GM13976 (cell line): ENCODE measurements at places on chromosomes 6 and 20.

DNA sequence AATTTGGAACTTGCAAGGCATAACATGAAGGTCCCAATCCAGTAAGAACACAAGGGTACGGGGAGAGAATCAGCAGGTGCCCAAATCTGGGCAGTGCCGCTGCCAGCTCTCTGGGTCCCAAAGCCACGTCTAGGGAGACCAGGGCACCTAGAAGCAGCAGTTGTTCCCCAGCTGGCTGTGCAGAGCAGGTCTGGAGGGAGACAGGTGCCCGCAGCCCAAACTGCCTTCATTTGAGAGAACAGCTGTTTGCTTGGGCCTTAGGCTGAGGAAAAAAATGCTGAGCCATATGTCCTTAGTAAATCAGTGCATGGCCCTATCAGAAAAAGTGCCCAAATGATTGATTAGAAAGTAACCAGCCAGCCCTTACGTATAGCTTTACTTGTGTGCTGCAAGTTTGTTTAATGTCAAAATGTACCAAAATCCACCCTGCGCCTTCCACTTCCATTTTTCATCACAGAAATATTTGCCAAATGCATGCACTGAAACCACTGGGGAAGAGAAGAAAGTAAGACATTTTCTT is 9.1 kb upstream of the PRELID3B start:
- no peak for DNase-seq

GRCh38 chr6:127397729-127398630 is 54.6 kb upstream of the ECHDC1 start:
- no peak for DNase-seq

- no peak for DNase-seq
Observed at GRCh38 chr6:43468240-43468639, 9.1 kb upstream of the TJAP1 start.

DNA sequence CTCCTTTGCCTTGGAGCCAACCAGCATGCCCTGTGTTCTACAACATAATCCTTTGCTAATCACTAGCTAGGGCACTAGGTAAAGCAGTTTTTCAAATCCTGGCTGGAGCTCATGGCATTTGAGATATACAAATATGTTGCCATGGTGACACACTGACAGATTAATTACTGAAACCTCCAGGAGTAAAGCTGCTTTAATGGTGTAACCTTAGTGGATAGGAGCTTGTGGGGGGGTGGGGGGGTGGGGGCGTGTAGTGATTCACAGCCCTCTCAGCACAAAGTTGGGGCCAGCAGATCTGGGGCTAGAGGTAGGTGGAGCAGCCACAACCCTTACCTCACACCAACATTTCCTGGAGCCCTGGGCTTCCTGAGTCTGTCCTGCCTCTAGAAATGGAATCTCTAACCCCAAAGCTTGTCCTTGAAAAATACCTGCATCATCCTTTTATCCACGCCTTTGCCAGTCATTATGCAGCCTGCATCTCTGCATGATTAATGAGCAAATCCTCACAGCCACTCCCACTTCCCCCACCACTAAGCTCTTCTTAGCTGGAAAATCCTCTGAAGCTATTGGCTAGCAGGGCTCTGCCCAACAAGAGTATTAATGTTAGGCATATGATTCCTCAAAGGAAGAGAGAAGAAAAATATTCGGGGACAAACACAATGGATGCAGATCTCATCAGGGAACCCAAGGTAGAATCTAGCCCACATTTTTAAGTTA is 84.5 kb upstream of the PRND start:
- DNase-seq: no peak

DNA sequence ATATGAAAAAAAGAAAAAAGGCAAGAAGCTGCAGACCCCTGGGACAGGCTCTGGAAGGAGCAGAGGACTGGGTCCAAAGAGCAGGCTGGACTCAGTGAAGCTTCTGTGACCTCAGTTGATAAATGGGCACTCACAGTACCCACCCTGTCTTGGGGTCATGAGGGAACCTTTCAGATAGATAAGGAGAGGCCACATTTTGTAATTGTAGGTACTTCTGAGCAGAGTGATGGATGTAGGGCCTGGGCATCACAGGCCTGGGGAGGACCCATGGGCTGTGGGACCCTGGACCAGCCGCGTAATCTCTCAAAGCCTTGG is 79.3 kb downstream of the SLC24A3 start:
- no peak for DNase-seq

- DNase-seq: no peak
Observed at GRCh38 chr6:153436351-153436750, 305.3 kb upstream of the RGS17 start.

- DNase-seq: no peak
Observed at GRCh38 chr20:50967586-50967985, 9.0 kb downstream of the MOCS3 start.

- peak; percentile 3 for DNase-seq
Observed at GRCh38 chr6:31113861-31114540, 599 bp upstream of the PSORS1C1 start.

DNA sequence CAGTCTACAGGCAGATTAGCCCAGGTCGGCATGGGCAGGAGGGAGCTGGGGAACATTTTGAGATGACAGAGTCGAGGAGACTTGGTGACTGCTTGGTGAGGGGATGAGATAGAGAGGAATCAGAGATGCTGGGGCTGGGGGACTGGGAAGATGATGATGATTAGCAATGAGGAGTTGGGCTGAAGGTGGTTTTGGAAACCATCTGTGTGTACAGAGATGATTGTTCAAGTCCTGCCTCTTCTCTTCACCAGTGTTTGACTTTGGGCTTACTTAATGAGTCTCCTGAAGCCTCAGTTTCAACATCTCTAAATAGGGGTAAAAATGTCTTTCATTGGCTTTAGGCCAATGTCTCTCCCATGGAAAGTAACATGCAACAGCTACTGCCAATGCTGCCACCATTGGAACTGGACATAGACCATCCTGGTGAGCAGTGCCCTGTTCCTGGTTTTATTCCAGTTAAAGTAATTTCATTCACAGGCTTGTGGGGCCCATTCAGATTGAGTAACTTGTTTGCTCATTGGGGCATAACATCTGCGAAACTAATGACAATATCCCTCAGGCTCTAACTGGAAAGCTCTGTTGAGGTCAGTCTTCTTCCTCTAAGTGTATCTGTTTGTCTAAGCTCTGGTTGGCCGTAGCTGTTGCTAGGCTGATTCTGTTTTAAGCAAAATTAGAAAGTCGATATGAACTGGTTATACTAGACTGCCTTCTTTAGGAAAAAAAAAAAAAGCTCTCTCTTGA is 99.1 kb downstream of the ARMC2 start:
- DNase-seq: no peak

DNA sequence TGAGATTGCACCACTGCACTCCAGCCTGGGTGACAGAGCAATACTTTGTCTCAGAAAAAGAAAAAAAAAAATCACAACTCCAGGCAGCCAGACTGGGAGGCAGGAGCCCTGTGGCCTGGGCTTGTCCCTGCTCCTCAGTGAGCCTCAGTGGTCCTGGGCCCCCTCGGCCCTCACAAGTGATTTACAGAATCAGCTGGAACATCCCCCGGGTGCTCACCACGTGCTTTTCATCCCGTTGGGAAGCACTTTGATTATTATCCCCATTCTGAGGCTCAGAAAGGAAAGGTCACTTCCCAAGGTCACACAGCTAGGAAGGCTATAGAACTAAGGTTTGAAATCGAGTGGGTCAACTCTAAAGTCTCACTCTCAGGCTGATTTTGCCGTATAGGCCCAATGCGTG is 43.1 kb upstream of the TLDC2 start:
- no peak for DNase-seq

GRCh38 chr20:38957235-38957876 is 4.8 kb upstream of the DHX35 start:
- no peak for DNase-seq

- DNase-seq: no peak
Observed at GRCh38 chr6:56692523-56693245, 50.0 kb upstream of the DST start.

DNA sequence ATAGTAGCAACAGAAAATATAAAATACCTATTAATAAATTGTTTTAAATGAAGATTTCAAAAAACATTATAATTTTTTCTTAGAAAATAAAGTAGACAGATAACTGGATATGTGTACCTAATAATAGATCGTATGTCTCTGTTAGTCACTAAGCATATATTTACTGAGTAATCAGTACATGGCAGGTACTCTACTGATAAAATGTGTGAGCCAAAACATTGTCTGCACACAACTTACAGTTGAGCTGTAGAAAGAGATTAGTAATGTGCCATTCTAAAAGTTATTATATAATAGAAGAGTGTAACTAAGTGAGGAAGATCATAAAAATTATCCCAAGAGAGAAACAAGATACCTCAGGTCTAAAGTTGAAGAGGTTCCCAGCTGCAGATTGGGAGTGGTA is 929.9 kb upstream of the EPHA7 start:
- DNase-seq: no peak

DNA sequence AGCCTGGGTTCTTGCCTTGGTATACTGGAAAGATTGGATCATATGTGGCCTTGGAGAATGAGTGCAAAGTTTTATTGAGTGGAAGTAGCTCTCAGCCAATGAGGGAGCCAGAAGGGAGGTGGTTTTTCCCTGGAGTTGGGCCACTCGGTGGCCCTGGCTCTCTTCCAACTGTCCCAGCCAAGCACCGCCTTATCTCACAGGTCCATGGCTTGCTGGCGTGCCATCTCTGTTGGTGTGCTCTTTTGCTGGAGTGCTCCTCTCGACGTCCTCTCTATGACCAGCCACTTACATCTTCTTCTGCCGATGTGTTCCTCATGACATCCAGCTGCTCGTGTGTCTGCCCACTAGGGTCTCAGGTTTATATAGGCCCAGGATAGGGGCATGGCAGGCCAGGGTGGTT is 505.9 kb upstream of the SYNCRIP start:
- no peak for DNase-seq

- no peak for DNase-seq
Observed at GRCh38 chr6:36246506-36247268, 23.2 kb upstream of the PNPLA1 start.

- no peak for DNase-seq
Observed at GRCh38 chr20:53875452-53875851, 194.9 kb downstream of the BCAS1 start.

GRCh38 chr20:21092806-21093205 is 13.4 kb downstream of the LINC00237 start:
- no peak for DNase-seq

DNA sequence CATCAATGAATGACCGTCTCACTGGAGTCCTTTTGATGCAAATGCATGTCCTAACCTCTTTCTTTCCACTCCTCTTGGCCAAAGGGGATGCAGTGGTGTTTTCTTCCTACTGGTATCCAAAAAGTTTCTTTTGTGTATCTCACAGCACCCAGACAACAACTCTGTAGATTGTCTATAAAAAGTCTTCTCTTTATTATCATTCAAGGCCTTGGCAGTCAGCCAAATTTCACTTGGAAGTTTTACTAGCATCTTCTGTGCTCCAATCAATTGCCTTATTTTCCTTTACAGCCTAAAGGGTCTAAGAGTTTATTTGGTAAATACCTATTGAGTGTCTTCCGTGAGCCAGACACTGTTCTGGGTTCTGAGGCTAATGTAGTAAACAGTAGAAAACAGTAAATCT is 150.2 kb upstream of the RNF217 start:
- DNase-seq: no peak

DNA sequence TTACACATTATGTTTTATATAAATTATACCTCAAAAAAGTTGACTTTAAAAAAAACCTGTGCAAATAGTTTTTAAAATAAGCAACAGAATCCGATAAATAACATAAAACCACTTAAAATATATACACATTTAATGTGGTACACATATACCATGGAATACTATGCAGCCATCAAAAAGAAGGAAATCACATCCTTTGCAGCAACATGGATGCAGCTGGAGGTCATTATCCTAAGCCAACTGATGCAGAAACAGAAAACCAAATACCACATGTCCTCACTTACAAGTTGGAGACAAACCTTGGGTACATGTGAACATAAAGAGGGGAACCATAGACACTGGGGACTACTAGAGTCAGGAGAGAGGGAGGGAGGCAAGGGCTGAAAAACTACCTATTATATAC is 4.0 kb upstream of the DEFB121 start:
- no peak for DNase-seq

DNA sequence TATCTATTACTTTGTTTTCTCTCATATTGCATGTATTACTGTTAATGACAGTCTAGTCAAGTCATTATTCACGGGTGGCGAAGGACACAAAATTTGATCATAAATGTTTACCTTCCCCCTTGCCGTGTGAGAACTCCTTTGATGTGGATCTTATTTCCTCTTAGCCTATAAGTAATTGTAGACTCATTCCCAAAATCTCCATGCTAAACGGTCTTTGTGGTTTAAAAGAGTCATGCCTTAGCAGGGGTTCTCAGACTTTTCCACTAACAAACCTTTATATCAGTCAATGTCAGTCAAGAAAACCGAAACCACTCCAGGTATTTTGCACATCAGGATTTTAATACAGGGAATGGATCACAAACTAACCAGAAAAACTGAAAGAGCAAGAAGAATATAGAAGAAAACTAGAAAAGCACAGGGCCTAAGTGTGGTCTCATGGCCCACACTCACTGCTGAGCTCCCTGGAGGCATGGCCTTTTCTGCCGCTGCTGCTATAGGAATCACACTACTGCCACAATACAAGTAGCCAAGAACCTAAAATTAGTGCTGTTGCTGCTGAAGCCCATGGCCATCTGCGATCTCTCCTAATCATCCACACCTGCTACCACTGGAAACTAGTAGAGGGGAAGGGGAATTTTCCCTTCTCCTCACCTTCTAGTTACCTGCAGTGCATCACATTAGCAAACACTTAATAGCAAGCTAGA is 186.0 kb upstream of the POU3F2 start:
- no peak for DNase-seq

- no peak for DNase-seq
Observed at GRCh38 chr20:278181-278580, 12.4 kb downstream of the C20orf96 start.

- no peak for DNase-seq
Observed at GRCh38 chr20:63017826-63018411, 11.2 kb upstream of the BHLHE23 start.

DNA sequence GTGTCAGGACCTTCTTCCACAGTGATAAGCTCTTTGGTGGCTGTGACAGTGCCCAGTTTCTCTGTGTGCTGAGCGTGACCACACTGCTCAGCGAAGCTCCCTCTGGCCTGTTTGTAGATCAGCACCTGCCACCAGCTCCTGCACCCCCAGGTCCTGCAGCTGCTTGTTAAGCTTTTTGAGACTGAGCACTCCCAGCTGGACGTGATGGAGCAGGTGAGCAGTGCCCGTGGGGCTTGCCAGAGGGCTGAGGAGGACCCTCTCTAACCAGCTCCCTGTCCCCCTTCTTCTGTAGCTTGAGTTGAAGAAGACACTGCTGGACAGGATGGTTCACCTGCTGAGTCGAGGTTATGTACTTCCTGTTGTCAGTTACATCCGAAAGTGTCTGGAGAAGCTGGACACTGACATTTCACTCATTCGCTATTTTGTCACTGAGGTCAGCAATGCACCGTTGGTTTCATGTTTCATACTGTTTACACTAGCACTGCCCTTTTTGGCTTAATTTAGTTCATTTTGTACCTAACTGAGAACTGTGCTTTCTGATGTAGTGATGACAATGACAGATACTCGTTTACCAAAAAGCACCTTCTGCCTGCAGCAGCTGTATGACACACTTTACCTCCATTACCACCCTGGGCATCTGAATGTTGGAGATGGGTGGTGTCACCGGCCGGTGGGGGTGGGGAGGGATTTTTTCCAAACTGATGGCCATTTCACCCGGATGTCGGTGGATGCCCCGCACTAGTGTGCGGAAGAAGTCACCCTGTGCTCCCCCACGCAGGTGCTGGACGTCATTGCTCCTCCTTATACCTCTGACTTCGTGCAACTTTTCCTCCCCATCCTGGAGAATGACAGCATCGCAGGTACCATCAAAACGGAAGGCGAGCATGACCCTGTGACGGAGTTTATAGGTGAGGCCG is 12.5 kb downstream of the NELFCD start:
- peak; percentile 61 for DNase-seq
